AG04450 (cell line): ENCODE measurements at places on chromosomes 2 and 18.

GRCh38 chr2:48601349-48601748 is 16.3 kb upstream of the GTF2A1L start:
- no peak for DNase-seq

DNA sequence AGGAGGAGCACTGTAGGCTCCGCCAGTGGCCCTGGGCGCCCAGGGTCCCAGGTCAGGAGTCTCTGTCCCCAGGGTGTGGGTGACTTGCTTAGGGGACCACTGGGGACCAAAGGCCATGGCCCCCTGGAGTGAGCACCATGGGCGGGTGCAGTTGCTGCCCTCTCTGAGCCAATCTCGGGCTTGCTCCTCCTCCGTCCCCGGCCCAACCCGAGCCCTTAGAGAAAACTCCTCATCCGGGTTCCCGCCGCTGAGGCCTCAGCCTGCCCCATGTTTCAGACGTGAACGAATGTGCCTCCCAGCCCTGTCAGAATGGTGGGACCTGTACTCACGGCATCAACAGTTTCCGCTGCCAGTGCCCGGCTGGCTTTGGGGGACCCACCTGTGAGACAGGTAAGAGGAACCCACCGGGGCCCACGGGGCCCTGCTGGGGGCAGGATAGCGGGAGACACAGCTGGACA is 38.6 kb downstream of the SNED1 start:
- DNase-seq = no peak

DNA sequence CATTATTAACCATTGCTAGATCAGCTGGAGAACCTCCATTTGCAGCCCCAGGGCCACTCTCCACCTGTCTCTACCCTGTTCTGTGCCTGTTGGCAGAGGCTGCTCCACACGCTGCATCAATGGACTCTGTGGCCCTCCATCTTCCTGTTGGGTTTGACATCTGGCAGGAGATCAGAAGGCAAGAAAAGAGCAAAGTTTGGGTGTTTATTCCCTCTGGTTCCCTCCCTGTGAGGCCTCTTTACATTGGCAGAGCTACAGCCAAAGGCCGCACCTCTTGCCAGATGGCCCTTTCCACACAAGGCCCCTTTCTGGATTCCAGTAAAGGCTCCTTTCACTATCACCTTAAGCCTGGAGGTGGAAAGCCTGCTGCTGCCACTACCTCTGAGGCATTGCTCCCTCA is 110.9 kb upstream of the RND3 start:
- no peak for DNase-seq

DNA sequence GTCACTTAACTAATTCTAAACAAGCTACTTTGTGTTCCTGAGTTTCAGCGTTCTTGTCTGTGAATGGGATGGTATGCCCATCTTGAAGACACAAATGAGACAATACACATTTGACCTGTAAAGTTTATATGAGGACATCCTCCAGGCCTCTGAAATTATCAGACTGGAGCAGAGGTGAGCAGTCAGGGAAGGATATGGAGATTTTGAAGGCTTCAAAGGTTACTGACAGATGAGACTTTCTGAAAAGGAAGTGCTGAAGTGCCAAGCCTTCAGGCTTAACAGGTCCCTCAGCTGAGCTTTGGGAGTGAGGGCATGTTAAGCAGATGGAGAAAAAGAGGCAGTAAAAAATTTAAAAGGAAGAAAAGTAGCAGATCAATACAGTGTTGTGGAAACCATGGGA is 110.9 kb upstream of the FOSL2 start:
- no peak for DNase-seq

GRCh38 chr2:82641598-82642180 is 1817.4 kb downstream of the SUCLG1 start:
- DNase-seq = no peak

- no peak for DNase-seq
Observed at GRCh38 chr2:239706367-239706766, 305.5 kb upstream of the HDAC4 start.

DNA sequence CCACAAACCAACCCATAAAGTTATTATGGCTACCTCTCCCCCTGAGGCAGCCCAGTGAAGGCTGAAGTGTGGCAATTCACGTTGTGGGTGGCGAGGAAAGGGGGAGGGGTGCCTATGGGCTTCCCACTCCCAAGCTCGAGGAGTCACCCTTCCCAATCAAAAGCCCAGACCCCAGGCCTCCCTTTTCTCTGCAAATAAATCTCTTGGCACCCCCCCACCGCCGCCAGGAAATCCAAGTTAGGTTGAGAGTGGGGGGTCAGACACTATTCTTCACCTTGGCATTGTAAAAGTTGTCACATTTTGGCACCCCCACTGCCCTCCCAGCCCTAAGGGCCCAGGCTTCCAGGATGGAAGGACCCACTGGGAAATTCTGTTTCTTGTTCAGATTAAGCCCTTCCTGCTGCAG is 6.9 kb downstream of the ANKRD53 start:
- no peak for DNase-seq

- DNase-seq = no peak
Observed at GRCh38 chr2:170968205-170969003, 39.4 kb downstream of the GORASP2 start.

- no peak for DNase-seq
Observed at GRCh38 chr2:24774373-24774772, 18.8 kb downstream of the PTRHD1 start.

DNA sequence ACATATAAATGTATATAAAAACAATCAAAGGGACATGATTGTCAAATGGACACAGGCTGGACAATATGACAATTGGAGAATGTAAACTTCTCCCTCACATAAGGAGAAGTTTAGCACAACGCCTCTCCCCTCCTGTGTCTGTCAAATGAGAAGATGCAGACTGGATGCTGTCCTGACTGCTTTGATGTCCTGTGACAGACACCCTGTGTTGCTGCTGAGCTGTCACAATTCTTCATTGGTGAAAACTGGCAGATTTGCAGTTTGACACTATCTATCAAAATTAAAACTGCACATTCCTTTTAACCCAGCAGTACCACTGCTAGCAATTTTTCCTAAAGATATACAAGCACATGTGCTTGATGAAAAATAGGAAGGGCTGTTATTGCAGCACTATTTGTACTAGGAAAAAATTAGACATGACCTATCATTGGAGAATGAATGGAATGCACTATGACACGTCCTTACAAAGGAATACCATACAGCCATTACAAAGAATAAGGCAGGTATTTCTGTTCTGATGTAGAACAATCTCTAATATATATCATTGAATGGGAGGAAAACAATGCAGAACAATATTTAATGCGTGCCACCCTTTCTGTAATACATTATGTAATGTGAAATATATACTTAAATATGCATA is 12.4 kb downstream of the DPYSL5 start:
- no peak for DNase-seq

DNA sequence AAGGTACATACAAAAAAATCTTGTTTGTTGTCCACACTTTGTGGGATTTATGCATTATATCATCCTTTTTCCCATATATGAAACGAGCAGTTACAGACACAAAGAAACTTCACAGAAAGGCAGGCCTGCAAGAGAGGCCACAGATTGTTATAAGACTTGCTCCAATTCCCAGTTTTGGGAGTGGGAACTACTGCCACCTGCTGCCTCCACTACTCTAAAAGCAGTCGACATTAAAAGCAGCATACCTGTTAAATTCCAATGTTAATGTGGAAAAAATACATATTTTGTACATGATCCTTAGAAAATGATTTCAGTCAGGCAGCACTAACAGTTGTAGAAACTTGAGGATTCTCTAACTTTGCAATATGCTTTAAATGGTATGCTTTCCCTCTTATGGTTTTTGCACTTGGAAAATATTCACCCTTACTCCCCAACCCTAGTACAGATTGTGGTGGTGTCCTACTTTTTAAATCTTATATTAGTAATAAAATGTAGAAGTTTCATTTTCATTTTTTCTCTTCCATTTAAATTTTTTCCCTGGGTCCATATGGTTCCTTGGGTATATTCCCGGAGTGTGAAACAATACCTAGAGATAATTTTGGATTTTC is 37.9 kb downstream of the SLC38A11 start:
- no peak for DNase-seq

- DNase-seq = no peak
Observed at GRCh38 chr2:205411558-205411957, 270.7 kb upstream of the NRP2 start.

DNA sequence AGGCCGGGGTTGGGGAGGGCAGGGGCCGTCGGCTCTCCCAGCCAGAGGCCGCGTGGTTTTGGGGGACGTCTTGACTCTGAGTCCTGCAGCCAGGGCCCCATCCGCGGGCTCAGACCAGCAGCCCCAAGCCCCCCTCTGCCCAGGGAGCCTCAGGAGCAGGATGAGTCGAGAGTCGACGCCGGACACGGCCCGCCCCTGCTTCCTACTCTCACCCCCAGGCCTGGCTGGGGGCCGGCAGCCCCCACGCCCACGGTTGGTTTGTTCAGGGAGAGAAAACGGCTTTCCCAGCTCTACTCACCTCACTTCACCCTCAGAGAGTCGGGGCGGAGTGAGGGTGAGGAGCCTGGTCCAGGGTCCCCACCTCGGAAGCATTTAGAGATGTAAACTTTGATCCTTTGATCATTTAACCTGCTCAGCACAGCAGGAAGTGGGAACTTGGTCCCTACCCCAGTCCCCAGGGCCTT is 6.9 kb downstream of the SNORC start:
- DNase-seq = no peak

DNA sequence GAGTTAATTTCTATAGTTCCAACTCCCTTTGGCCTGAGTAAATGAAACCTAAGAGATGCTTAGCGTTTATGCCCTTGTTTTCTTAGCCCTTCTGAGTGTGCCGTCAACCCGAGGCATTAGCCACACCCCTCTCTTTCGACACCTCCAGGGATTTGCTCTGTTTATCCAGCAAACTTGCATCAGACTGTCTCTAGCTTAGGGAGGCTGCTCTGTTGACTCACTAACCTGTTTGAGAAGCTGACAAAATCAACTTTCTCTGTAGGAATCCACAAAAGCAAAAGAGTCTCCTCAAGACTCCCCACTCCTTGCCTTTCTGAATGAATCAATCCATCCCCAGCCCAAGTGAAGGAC is 317.6 kb downstream of the TNS1 start:
- peak; percentile 79 for DNase-seq

- no peak for DNase-seq
Observed at GRCh38 chr2:176753752-176754474, 458.7 kb upstream of the HNRNPA3 start.

DNA sequence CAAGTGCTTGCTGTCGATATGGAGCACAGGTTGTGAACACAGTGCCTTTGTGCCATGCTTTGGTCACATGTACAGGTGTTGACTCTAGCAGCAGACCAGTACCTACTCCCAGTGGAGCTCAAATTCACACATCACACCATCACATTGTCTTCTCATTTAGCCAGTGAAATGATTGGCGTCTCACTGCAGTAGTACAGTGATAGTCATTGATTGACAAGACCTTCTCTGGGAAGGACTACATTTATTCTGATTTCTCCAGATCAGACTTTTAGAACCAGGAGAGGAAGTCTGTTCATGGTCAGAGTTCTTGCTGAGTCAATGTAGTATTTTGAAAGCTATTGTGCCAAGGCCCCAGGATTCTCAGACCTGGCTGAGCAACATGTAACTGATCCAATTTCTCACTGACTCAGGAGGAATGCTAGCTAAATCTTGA is 75.2 kb downstream of the FMNL2 start:
- no peak for DNase-seq

GRCh38 chr2:128405981-128406613 is 87.4 kb upstream of the HS6ST1 start:
- DNase-seq = no peak

GRCh38 chr2:17076533-17076932 is 410.9 kb upstream of the CYRIA start:
- no peak for DNase-seq

DNA sequence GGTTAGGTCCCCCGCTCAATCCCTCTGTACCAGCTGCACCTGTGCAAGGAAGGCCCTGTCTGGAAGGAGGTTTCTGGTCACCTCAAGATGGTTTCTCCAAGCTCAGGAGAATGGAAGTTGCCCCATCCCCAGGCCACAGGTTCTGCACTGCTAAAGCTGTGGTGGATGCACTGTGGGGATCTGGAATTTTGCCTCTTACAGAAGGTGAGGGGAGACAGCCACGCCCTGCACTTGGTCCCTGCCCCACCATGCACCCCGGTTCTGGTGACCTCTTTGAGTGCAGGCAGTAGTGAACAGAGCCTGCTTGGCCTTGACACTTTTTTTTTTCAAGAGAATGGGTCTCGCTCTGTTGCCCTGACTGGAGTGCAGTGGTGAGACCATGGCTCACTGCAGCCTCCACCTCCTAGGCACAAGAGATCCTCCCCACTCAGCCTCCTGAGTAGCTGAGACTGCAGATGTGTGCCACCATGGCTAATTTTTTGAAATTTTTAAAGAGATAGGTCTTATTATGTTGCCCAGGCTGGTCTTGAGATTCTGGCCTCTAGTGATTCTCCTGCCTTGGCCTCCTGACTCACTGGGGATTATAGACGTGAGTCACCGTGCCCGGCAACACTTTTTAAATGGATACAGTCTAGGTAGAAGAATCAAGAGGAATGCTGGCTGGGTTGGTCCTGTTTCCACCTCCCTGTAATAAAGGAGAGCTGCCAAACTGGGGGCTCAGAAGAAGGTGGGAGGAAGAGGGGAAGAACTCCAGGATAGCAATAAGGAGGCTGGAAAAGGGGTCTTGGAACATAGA is 5.8 kb upstream of the NT5DC4 start:
- no peak for DNase-seq

- DNase-seq = no peak
Observed at GRCh38 chr2:54240515-54241469, 15.2 kb downstream of the TSPYL6 start.

- no peak for DNase-seq
Observed at GRCh38 chr18:66872277-66872676, 268.4 kb upstream of the CDH19 start.

GRCh38 chr18:10798727-10799550 is 273.1 kb downstream of the NAPG start:
- DNase-seq = no peak

- no peak for DNase-seq
Observed at GRCh38 chr2:11288431-11288830, 56.0 kb downstream of the ROCK2 start.

- DNase-seq = no peak
Observed at GRCh38 chr2:866009-866680, 84.5 kb upstream of the SNTG2 start.

DNA sequence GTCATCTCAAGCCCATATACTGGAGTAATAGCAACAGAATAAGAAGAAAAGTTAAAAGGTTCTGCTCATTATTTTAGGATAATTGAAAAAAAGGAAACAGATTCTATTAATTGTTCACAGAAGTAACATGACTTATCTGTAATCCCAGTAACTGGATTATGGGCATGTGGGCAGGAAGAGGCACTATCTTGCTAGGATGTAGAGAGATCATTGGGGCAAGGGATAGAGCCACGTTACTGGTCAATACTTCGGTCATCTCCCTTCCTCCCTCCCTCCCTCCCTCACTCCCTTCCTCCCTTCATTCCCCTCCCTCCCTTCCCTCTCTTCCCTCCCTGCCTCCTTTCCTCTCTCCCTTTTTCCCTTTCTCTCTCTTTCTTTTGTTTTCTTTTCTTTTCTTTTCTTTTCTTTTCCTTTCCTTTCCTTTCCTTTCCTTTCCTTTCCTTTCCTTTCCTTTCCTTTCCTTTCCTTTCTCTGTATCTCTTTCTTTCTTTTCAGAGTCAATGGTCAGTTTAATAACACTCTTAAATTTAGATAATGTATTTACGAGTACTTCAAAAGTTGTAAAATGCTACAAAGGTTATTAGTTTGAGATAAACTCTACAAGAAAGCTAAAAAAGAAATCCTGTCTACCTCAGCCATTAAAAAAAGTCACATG is 82.8 kb downstream of the FHOD3 start:
- no peak for DNase-seq
